ENCODE measurements at places on chromosomes 2 and 18. TPM values are rescaled to one million over a fixed set of nuclear protein-coding genes. Genes with fewer than 3 reads are reported as not detected.

DNA sequence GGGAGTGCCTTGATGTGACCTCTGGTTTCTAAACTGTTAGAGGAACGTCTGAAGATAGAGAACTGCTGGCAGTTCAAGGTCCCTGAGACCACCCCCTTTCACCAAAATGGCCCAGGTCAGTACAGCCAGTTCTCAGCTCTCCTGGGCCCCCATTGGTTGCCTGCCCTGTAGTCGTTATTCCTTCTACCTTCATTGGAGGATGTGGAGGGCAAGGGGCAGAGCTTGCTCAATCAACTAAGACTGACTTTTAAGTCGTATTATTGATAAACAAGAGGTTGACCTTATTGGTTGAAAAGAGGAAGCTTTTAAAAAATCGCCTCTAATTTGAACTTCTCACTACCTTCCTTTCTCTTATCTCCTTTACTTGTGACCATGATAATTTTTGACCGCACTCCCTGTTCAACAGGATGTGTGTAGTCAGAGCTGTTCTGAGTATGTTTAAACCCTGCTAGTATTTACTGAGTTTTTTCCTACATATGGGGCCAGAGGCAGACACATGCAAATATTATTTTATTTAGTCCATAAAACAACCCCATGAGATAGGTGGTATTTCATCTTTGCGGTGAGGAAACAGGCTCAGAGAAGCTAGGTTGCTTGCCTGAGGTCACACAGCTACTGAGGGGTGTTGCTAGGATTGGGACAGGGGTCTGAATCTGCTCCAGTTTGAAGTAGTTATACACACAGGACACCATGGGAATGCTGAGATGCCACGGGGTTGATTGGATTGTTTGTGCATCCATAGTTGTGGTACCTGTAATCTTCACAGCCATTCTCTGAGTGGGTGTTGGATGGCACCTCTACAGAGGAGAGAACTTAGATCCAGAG is 65.9 kb downstream of the TMEM247 start:
- no peak overlapping the region for H3K4me3 ChIP-seq
- no peak for DNase-seq
- H3K27me3 ChIP-seq: no peaks in the 10 kb centered on the region
- H3K27ac ChIP-seq: peak overlapping the region; percentile 91

DNA sequence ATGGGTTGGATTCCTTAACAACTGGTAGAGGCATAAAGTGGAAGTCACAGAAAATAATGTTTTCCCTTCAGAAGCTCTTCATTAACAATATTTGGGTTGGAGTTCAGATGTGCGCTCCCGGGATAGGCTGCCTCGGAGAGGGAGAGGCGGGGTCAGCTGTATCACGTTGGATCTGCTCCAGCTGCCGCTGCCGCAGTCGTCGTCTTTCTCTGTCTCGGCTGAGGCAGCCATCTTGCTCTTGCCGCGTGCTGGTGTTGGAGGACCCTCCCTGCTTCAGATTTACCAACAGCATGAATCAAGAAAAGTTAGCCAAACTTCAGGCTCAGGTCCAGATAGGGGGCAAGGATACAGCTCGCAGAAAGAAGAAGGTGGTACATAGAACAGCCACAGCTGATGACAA is 35.1 kb downstream of the TANC1 start:
- H3K4me1 ChIP-seq: no peaks in the 10 kb centered on the region
- H3K27me3 ChIP-seq: no peaks in the 10 kb centered on the region
- H3K4me3 ChIP-seq: no peak overlapping the region
- DNase-seq: no peak

DNA sequence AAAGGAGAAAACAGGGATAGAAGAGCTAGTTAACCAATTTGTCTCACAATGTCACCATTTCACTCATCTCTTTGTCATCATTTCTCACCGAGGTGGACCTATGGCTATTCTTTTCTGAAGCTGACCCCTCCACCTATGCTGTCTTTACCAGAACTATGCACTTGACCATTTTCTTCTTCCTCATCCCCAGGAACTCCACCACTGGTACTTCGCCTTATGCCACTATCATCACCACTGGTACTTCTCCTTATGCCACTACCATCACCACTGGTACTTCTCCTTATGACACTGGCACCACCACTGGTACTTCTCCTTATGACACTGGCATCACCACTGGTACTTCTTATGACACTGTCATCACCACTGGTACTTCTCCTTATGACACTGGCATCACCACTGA is 745.8 kb upstream of the CHAC2 start:
- peaks cover 4% of the 10 kb centered on the region for H3K4me1 ChIP-seq
- no peak overlapping the region for H3K4me3 ChIP-seq
- H3K27ac ChIP-seq: no peak overlapping the region
- no peak for DNase-seq

DNA sequence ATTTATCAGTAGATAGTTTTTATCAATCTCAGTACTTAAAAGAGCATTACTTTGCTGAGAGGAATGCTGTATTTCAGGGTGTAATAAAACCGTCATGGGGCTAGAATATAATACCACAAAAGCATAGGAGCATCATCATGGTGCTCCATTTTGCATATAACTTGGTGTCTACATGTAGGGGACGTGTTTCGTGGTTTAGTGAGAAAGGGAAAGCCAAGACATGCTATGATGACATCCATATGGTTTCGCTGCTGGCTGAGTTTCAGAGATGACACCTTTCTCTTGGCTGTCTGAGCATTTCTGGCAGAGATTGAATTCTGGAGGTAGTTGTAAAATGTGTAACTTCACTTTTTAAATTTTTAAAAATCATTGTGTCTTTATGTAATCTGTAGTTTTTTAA is 32.4 kb downstream of the WDR43 start:
- no peak overlapping the region for H3K4me3 ChIP-seq
- peaks cover 15% of the 10 kb centered on the region for H3K36me3 ChIP-seq
- H3K27ac ChIP-seq: no peak overlapping the region
- no peaks in the 10 kb centered on the region for H3K27me3 ChIP-seq
- no peaks in the 10 kb centered on the region for H3K4me1 ChIP-seq
- DNase-seq: no peak

KIF5C gene
- total RNA-seq: 5.7 TPM

ANTXR1 gene
- total RNA-seq: 10.6 TPM

- H3K4me3 ChIP-seq: no peak overlapping the region
- no peak for DNase-seq
- no peak overlapping the region for H3K27ac ChIP-seq
- no peaks in the 10 kb centered on the region for H3K4me1 ChIP-seq
Observed at GRCh38 chr18:60191926-60192325, 180.6 kb downstream of the MC4R start.

DSG1 gene
- not detected for total RNA-seq

DNA sequence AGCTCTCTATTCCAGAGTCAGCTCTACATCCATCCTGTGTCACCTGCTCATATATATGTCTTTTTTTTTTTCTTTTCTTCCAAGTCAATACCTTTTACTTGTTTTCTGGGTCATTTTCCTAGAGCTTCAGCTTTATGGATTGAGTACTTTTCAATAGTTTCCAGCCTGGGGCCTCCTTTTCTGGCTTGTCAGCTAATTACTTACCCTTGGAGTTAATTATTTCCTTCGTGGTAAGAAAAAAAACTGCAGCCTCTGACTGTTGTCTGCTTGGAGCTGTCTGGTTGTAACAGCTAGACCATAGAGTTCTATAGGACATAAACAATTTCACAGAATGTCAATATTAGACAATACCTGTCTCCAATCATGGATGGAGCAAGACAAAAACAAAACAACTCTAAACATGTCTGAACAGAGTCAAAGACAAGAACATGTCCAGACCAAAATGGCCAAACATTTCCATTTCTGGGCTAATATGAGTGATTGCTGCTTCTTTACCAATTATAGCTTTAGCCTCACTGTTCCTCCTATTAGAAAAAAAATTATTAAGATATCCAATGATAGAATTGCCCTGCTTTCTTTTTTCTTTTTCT is 643.1 kb downstream of the SLC4A3 start:
- peaks cover 8% of the 10 kb centered on the region for H3K4me1 ChIP-seq
- H3K27ac ChIP-seq: no peak overlapping the region
- no peak for DNase-seq
- H3K27me3 ChIP-seq: no peaks in the 10 kb centered on the region

CNDP1 gene
- total RNA-seq: 0.12 TPM

KCMF1 gene
- 90.4 TPM for total RNA-seq

LIPG gene
- total RNA-seq: 1.1 TPM

ASPRV1 gene
- 0.44 TPM for total RNA-seq

C1QL2 gene
- total RNA-seq: not detected

BMP10 gene
- not detected for total RNA-seq

SIX3 gene
- 0.28 TPM for total RNA-seq

- H3K36me3 ChIP-seq: no peaks in the 10 kb centered on the region
- no peak overlapping the region for H3K27ac ChIP-seq
- DNase-seq: no peak
Observed at GRCh38 chr18:79814373-79814772, 16.6 kb downstream of the KCNG2 start.

DNA sequence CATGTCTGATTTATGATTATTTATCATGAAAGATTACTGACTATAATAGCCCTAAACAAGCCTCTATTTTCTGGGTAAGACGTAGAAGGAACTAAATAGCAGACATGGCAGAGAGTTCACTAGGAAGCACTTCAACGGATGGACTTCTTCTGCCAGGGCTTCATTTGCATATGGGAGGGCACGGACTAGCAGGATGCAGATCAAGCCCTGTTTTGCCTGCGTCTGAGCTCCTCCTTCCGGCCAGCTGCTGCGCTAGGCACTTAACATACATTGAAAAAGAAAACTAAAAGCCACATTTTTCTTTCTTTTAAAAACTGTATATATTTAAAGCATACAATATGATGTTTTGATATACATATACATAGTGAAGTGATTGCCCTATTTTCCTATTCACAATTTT is 340.0 kb upstream of the MEX3C start:
- DNase-seq: peak; percentile 48
- no peak overlapping the region for H3K4me3 ChIP-seq
- no peaks in the 10 kb centered on the region for H3K4me1 ChIP-seq

DNA sequence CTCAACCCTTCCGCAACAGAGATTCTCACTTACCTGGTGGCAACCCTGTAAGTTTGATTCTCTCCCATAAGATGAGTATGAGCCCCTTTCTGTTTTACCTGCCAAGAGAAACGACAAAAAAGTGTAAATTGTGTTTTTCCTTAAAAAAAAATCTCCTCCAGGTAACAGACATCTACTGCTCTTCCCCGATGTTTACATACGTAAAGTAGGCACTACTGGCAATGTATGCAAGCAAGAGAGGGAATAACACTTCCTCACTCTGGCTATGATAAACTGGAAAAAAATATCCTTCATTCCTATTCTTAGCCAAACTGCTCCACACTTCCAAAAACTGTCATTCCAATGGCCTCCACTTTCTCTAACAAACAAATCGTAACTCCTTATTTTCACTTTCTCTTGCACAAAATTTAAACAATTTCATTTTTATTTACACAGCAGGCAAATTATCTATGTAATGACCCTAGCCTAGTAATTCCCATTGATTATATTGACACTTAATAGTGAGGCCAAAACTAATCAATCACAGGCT is 184.5 kb downstream of the TCF4 start:
- no peak overlapping the region for H3K4me3 ChIP-seq
- peaks cover 4% of the 10 kb centered on the region for H3K4me1 ChIP-seq
- no peak for DNase-seq
- H3K27me3 ChIP-seq: no peaks in the 10 kb centered on the region

- no peak for DNase-seq
- peaks cover 9% of the 10 kb centered on the region for H3K4me1 ChIP-seq
- peaks cover 72% of the 10 kb centered on the region for H3K36me3 ChIP-seq
- H3K27me3 ChIP-seq: no peaks in the 10 kb centered on the region
- no peak overlapping the region for H3K27ac ChIP-seq
- no peak overlapping the region for H3K4me3 ChIP-seq
Observed at GRCh38 chr2:241339839-241340630, 16.1 kb upstream of the FARP2 start.

HOXD8 gene
- 0.58 TPM for total RNA-seq

DNA sequence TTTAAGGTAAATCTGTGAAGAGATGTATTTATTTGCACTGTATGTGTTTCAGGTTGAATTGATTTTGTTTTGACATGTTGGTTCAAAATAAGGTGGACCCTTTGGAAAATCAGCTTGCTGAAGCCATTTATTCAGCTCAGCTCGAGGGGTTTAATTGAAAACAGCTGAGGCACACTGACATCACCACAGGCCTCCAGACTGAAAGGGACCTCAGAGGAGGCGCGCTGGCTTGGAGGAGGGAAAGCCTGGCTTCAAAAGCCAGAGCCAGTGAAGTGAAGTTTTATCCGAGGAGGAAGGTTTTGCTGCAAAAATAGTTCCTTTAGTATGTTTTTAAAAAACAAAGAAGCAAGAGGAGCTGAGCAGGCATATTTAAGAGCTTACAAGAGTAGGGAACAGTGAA is 26.9 kb upstream of the DNMT3A start:
- H3K4me1 ChIP-seq: peaks cover 6% of the 10 kb centered on the region
- no peak overlapping the region for H3K27ac ChIP-seq
- DNase-seq: no peak
- no peaks in the 10 kb centered on the region for H3K27me3 ChIP-seq

CHRNG gene
- not detected for total RNA-seq

GRCh38 chr2:230162981-230163380 is 56.8 kb downstream of the SP110 start:
- no peaks in the 10 kb centered on the region for H3K27me3 ChIP-seq
- H3K27ac ChIP-seq: no peak overlapping the region
- no peaks in the 10 kb centered on the region for H3K4me1 ChIP-seq
- no peak for DNase-seq
- H3K36me3 ChIP-seq: no peaks in the 10 kb centered on the region
- no peak overlapping the region for H3K4me3 ChIP-seq

VIL1 gene
- 21.1 TPM for total RNA-seq

DNA sequence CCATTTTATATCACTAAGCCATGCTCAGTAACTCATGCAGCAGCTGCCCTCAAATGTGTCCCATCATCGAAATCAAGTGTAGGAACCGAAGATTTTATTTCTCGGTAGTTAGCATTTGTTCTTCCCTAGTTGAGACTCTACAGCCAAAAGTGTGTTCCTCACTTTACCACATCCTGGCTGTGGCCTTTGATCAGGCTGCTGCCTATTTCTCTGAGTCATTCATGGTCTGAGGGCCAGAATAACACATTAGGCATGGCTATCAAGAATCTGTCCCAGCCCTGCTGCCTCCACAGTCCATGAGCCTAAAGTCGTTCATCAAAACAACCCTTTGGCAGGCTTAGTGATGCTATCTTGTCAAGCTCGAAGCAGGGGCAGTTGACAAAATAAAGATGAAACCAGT is 300.1 kb downstream of the TDRD15 start:
- H3K27ac ChIP-seq: no peak overlapping the region
- H3K4me1 ChIP-seq: no peaks in the 10 kb centered on the region
- H3K36me3 ChIP-seq: no peaks in the 10 kb centered on the region
- no peak for DNase-seq

YWHAQ gene
- 159 TPM for total RNA-seq

GRCh38 chr2:65708086-65708485 is 275.7 kb upstream of the SPRED2 start:
- H3K36me3 ChIP-seq: no peaks in the 10 kb centered on the region
- DNase-seq: no peak
- H3K4me3 ChIP-seq: no peak overlapping the region
- no peaks in the 10 kb centered on the region for H3K4me1 ChIP-seq

SIX2 gene
- 2.8 TPM for total RNA-seq

Data from pancreas (tissue), 10 donors.